ENCODE measurements at places on chromosomes 4 and X.

- no peak for DNase-seq
Measured at GRCh38 chrX:109672239-109672638, 47.3 kb upstream of the KCNE5 start.

- no peak for DNase-seq
Measured at GRCh38 chr4:123452616-123453015, 56.0 kb downstream of the SPRY1 start.

DNA sequence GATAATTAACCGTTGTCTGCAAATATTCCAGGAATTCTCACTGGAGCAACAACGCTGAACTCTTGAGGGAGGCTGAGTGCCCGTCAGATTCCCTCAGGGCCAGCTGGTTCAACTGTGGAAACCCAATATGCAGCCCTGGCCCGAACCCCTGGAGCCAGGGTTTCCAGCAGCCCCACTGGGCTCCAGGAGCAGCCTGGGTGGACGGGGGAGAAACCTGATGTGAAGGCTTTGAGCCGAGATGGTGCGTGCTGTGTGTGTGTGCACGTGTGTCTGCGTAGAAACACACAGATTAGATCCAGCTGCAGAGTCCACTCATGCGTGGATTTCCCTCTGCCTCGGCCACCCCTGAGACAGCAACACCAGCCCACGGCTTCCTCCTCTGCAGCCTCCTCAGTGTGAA lies 19.4 kb upstream of the SLC25A6 start:
- no peak for DNase-seq

DNA sequence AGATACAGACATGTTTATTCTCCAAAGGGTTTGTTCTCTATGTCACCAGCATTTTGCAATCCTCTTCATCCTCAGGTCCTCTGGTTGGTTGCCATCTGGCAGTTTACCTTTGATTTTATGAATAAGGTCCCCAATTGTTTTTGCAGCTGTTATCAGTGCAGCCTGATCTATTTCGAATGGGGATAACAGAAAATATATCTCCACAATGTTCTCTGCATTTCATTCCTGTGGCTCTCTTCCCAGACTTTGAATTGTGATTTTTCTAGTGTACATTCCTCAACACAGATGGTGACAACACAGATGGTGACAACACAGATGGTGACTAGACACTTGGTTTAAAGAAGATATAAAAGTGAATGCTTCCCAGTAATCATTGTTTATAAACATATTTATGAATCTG lies 74.1 kb downstream of the FBXO8 start:
- DNase-seq = no peak

GRCh38 chrX:6448003-6448402 lies 86.9 kb downstream of the VCX3A start:
- DNase-seq = no peak

GRCh38 chr4:41158274-41158673 lies 56.1 kb downstream of the APBB2 start:
- no peak for DNase-seq

- no peak for DNase-seq
Measured at GRCh38 chrX:28347476-28347875, 239.8 kb upstream of the IL1RAPL1 start.
